ENCODE measurements at places on chromosomes 12 and 14. TPM values are rescaled to one million over a fixed set of nuclear protein-coding genes. Genes with fewer than 3 reads are reported as not detected.

ATG2B gene
- total RNA-seq = 24.7 TPM

ADAMTS20 gene
- total RNA-seq = not detected

MAPKAPK5 gene
- 38.5 TPM for total RNA-seq

MOK gene
- total RNA-seq = 8.3 TPM

KRT2 gene
- not detected for total RNA-seq

GPR65 gene
- not detected for total RNA-seq

NRL gene
- total RNA-seq = 1.00 TPM

DLST gene
- 88.6 TPM for total RNA-seq
